ENCODE measurements at places on chromosomes 13 and 19.

- DNase-seq, result no peak
Measured at GRCh38 chr13:30585748-30586262, 31.9 kb upstream of the USPL1 start.

- DNase-seq, result no peak
Measured at GRCh38 chr19:35306473-35307246, 14.7 kb downstream of the MAG start.

DNA sequence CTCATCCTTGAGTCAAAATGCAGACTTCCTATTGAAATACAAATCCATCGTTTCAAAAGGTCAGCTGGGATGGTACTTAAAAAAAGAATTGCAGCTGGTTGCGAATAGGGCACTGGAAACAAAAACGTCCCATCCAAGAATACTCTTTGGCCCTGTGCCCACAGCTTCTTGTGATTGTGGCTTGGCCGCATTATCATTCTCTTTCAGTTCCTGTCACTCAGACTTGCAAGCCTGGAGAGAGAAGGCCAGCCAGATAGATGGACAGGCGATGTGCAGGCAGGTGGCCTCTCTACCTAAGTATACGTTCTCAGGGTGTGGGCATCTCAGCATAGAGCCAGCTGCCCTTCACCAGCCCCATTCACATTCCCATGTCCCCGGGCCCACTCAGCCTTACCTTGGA is 208.5 kb upstream of the ZNF536 start:
- DNase-seq, result no peak

- no peak for DNase-seq
Measured at GRCh38 chr19:29804493-29804892, 7.3 kb upstream of the CCNE1 start.

DNA sequence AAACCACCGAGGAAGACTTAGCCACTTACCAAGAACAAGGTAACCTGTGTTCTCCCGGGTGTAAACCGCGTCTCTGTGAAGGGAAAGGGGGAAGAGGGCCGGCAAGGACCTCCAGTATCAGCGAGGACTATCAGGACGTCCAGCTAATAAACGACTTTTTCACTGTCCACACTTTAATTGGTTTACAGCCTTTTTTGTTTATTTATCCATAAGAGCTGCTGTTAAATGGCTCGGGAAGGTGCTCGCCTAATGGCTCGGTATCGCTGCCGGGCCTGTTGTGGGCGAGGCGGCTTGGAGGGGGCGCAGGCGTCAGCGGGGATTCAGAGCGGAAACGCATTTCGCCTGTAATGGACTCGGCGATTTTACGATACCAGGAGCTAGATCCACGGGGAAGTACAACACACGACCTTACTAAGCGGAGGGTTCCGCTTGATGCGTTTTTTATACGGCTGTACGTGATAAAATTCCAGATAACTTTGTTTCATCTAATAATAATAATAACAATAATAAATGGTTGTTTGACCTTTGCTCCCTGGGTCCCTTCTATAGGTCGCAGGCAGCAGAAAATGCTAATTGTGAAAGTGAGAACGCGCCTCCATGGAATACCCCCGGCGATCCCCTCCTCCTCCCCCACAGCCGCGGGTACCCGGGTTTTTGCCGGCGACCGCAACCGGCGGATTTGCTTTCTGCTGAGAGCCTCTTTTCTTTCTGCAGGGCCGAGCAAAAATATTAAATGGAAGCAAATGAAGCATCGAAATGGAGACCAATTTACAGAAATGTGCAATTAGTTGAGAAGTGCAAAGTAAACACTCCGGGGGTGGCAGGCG is 2.5 kb upstream of the PDX1 start:
- DNase-seq, result no peak

GRCh38 chr19:13764101-13764807 is at the start of gene MRI1:
Gene MRI1 (plus strand): TSS chr19:13764522. CDS start chr19:13764589, 67 bp downstream.
- no peak for DNase-seq

DNA sequence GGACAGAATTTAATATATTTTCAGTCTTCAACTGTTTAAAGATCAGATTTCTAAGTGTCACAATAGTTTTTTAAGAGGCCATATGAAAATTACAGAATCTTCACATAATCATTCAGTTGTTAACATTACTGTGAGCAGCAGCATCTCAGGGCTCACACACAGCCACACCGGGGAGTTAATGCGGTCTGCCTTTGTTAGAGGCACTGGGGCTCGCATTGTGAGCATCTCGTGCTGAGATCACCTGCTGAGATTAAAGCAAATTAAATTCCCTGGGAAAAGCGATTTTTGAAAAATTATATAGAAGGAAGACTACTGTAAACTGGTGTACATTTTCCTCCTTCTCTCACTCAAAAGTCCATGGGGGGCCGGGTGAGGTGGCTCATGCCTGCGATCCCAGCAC is 16.6 kb downstream of the GPR12 start:
- DNase-seq, result no peak

- DNase-seq, result no peak
Measured at GRCh38 chr19:11378319-11379189, 4.1 kb downstream of the SWSAP1 start.

- no peak for DNase-seq
Measured at GRCh38 chr13:29582171-29582570, 13.3 kb downstream of the SLC7A1 start.

DNA sequence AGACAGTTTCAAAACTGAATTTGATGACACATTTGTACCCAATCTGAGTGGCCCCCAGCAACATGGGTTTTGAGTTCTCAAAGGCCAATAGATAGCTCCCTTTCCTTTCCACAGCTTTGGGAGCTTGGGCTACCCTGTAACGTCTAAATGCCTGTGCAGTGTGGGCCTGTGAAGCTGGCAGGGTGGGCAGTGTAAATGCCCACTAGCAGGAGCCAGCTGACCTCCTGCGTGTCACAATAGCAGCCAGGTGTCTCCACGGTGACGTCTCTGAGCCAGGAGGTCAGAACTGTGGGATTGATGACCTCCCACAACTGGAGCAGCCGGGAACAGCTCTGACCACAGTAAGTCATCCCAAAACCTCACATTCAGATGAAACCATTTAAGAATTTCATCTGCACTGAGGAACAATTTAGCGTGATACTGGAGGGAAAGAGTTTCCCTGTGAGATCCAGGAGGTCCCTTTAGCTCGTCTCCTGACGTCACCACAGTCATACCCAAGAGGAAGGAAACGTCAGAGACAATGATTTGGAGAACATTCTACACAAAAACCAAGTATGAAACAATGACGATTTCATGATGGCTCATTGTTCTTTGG is at the start of gene IPO5:
IPO5 (plus strand) TSS at position 300 of the 595 bp plus-strand sequence. CDS start 23,022 bp downstream, outside the sequence.
- DNase-seq, result no peak

DNA sequence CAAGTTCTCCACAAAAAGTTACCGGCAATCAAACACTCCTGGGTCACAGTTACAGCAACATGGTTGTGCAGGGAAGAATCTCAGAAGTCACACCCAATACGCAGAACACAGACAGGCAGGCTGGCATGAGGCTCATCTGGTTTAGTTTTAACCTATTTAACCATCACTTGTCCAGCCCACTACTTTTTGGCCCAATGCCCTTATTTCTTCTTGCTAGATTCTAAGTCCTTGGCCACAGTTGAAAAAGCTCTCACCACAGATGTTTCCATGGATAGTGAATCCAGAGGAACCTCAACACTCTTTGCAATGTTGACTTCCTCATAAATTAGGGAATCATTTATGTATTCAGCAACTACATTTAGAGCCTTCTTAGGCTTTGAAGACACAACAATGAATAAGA is 50.7 kb upstream of the FNDC3A start:
- no peak for DNase-seq

- no peak for DNase-seq
Measured at GRCh38 chr19:47296036-47296435, 13.6 kb upstream of the C5AR1 start.

GRCh38 chr13:90485436-90485835 is 862.1 kb upstream of the MIR17HG start:
- DNase-seq, result no peak

DNA sequence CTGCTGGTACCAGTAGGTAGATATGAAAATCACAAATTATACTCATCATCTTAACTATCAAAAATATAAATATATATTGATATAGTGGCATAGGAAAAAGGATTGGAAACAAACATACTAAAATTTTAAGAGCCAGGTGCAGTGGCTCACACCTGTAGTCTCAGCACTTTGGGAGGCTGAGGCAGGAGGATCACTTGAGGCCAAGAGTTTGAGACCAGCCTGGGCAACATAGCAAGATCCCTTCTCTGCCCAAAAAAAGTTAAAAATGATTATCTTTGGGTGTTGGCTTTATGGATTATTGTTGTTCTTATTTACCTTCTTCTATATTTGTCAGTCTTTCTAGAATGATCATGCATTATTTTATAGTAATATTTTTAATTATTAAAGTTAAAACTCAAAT is 53.4 kb downstream of the FLT1 start:
- no peak for DNase-seq
